AG10803 (cell line): ENCODE measurements at places on chromosomes 5 and 9.

DNA sequence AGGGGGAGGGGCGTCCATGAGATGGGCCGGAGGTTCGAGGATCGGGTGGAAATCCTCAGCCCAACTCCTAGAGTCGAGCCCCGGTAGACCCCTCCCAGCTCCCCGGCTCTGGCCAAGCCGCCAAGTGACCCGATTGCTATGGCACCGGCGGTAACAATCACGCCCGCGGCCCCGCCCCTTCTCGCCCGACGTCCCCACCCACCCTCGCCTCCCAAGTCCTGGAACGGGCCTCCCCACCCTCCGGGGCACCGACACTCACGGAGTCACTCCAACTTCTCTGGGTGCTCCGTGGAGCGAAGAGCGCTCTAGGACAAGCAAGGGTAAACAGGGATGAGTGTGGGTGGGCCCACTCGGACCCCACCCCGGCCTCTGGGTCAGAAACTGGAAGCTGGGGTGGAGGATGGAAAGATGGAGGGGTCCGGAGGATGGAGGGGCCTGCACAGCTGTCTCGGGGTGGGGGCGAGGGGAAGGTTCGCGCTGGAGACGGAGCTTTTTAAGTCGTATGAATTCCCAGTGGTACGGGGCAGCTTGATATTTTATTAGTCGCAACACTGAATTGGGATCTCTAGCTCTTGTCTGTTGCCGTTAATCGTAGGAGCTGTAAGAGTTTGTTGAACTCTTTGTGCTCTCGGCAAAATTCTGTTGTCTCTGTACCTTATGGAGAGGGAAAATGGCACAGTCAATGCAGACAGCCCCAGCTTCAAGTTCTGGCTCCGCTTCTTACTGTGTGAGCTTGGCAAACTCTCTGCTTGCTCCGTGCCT, at the start of gene SPACA9:
TSS of gene SPACA9 (plus strand) at position 204 of the 762 bp plus-strand sequence. CDS start 5,050 bp downstream, outside the sequence.
- DNase-seq: peak; percentile 64

DNA sequence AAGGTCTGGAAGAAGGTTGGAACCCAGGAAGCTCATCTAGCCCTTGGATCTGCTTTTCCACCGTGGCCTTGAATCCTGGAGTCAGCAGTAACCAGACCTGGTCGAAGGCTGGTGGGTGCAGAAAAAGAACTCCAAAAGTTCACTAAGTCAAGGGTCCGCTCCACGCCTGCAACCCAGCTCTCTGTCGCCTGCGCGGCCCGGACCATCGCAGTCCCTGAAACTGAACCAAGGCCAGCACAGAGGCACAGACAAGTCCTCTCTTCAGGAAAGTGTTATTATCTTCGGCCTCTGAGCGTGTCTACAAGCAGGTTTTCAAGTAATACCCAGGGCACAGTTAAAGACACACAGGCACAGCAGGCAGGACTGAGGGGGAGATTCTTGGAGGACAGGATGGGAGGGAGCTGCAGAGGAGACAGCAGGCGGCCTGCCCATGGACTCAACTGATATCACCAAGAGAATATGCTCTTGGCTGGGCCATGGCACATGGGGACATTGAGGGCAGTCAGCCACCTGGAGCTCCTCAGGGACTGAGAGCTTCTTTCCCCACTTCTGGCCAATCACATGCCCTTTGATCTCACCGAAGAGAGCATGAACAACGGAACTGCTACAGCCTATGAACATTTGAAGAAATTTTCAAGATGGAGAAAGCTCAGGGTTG, 45.8 kb upstream of the SEMA4D start:
- DNase-seq: no peak

DNA sequence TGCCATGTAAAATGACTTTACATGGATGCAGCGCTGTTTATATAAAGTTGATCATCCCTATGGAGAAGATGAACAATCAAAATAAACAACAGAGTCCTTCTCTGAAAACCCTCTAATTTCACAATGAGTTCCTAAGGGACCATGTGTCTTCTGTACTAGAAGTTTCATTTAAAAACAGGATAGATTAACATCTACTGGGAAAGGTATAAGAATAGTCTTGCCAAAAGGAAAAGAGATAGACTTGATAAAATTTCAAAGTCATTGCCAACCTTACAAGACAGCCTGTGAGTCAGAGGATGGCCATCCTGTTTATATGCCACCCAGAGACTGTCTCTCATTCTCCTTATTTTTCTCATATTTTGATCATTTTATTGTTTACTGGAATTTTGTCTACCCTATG, 367.1 kb upstream of the PDE4D start:
- DNase-seq: no peak

GRCh38 chr9:13717322-13718054, 438.0 kb upstream of the MPDZ start:
- DNase-seq: no peak

DNA sequence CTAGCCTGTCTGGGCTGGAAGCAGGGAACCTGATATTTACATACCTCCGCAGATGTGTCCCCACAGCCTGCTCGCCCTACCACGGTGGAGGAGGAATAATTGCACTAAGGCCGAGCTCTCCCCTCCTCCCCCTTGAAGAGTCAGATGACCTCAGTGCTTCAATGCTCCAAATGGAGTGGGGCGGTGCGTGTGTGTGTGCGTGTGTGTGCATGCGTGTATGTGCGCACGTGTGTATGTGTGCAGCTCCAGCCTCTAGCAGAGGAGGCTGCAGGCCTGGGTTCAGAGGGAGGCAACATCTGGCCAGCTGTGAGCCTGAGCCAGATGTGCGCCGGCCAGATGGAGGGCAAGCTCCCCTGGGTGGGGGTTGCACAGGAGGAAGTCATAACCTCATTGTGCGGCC, 90.5 kb downstream of the NRG2 start:
- no peak for DNase-seq

GRCh38 chr9:70506159-70506558, 91.7 kb upstream of the KLF9 start:
- DNase-seq: peak; percentile 62

DNA sequence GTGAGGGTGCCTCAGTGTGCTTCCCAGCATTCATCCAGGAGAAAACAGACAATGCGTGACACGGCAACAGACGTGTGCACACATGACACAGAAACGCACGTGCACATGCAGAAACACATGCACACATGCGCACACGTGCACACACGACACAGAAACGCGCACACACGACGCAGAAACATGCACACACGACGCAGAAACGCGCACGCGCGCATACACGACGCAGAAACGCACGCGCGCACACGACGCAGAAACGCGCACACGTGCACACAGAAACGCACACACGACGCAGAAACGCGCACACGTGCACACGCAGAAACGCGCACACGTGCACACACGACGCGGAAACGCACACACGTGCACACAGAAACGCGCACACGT, 16.5 kb downstream of the TPPP start:
- no peak for DNase-seq

DNA sequence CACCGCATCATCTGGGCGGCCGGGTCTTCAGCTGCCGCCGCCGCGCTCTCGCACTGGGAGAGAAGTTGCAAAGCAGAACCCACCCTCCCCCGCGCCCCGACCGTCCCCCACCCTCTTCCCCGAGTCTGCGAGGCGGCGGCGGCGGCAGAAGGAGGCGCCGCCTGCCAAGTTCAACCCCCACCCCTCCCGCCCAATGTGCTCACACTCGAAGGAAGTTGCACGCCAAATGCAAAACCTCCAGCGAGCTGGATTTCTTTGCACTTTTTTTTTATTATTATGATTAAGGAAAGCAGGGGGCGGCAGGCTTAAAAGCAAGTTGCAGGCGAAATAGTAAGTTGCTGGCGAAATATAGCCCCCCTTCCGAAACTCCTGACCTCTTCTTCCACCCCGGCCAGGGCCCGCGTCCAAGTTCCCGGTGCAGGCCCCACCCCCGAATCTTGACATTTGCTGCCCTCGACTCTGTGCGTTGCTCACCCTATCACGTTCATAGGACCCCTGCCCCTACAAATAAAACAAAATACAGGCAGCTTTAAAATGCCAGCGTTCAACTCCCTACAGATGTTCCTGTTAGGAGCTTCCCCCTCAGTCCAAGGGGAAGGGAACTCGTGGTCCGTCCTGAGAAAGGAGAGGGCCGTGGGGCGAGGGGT, 1.1 kb upstream of the NR3C1 start:
- DNase-seq: peak; percentile 95

DNA sequence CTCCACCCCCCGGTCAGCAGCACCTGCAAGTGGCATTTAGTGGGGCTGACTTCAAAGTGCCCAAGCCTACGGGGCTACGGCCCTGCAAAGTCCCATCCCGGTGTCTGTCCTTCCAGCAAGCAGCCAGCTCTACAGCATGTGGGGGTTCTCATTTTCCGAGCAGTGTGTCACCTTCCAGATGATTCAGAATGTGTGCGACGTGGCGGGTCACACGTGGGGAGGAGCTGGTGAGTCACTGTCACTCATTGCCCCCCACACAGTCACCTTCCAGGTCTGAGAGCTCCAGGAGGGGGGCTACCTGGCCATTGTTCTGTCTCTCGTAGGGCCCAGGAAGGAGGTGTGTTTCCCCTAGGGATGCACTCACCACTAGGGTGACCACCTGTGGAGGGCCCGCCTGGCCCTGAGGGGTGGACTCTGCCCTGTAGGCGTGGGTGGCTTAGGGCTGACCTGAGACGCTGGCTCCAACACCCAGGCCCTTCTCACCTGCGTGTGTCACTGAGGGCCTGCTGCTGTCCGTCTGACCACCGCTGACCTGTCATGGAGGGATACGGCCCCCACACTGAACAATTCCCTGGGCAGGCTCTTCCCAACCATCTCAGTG, 70.2 kb downstream of the SEMA4D start:
- DNase-seq: no peak

DNA sequence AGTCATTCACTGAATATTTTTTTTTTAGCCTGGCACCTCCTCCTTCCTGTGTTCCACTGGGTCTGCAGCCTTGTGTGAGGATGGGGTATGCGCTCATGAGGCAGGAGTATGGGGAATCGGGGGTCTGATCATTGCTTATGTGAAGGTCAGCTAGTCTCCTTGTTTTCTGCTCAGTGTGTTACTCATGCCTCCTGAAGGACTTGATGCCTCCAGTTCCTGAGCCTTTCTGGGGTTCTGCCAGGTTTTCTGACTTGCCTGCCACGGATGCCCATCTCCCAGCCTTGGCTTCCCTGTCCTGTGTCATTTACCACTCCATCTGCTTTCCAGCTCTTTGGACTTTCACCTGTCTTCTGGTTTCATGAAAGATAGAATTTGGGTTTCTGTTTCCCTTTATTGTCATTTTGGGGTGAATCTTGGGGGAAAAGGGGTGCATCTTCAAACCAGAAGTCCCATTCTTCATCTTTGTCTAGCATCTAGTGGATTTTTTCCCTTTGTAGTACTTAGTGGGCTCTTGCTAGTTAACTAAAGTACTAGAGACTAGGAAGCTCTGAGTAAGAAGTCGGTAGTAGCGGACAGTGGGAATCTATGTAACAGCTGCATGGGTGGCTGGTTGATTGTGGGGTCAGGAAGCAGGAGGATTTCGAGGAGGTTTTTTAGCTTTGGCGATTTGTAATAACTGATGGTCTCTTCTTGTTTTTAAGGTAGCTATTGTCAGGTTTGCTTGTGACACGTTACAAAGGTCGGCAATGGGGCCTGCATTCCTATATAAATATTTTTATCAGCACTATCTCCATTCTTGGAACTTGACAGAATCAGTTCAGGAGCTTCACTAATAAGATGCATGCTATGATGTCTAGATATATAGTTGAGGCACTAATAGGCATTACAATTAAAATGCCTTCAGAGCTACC, 8.2 kb downstream of the OTULIN start:
- DNase-seq: no peak

DNA sequence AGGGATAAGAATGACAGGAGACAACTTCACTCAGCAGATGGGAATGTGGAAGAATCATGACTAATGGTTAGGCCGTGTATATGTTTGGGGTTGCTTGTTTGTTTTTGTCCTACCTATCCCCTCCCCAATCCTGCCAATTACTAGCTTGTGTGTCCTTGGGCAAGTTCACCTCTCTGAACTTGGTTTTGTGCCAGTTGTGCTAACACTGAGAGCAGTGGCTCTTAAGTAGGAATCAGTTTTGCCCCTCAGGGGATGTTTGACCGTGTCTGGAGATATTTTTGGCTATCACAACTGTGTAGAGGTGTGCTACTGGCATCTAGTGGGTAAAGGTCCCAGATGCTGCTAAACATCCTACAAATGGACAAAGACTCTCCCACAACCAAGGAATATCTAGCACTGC, 287.0 kb downstream of the DMRT2 start:
- peak; percentile 0 for DNase-seq

DNA sequence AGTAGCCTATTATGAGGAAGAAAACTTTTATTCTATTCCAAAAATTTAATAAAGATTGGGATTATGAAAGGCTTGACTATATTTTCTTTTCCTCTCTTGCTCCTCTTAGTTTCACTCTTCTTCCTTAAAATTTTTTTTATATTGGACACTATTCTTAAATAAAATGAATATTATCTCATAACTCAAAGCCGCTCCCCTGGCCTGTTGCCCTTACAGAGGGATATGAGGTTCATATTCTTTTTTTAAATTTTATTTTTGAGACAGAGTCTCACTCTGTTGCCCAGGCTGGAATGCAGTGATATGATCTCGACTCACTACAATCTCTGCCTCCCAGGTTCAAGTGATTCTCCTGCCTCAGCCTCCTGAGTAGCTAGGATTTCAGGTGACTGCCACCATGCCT, 106.8 kb upstream of the MPDZ start:
- DNase-seq: no peak

- no peak for DNase-seq
Observed at GRCh38 chr5:31033295-31033694, 160.2 kb upstream of the CDH6 start.

GRCh38 chr9:27462434-27462833, 61.7 kb upstream of the IFNK start:
- DNase-seq: no peak

DNA sequence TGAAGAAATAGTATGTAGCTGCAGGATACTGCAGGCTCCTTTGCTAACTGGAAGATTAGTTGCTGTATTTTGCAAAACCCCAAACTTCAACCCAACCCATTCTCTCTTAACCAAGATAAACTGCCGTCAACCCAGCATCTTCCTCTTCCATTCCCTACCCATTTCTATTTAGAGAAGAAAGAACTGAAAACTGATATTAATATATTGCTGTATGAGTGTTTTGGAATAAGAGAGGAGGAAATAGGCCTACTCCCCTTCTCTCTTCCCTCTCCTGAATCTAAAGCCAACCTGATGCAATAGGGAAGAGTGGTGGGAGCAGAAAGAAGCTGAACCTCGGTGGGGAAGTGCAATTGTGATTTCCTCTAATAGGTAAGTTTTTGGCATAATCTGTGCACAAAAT, 83.7 kb downstream of the TMEM215 start:
- no peak for DNase-seq

DNA sequence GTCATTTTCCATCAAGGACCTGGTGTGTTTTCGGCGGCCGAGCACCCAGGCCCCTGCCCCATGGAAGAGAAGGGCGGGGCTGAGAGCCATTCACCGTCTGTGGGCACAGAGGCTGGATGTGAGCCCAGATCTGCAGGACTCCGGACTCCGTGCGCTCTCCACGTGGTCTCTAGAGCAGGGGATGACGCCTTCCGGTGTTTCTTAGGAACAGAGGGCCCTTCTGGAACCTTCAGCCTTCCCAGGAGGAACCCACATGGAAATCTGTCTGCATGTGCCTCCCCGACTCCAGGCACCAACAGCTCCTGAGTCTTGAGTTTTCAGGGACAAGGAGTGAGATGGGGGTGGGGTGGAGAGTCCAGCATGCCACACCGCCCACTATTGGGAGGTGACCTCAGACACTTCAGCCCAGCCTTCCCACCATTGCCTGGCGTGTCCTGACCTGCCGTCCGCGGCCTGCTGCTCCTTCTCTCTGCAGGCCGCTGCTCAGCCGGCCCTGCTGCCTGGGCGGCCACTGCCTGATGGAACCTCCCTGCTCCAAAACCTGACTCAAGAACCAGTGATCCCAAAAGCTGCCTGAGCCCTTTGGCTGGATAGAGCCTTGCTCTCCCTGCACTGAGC, 2.4 kb upstream of the RXRA start:
- peak; percentile 41 for DNase-seq

GRCh38 chr9:2816476-2817141, 27.3 kb downstream of the PUM3 start:
- DNase-seq: peak; percentile 13

GRCh38 chr5:73540192-73540591, 25.2 kb downstream of the ANKRA2 start:
- DNase-seq: peak; percentile 63
